ENCODE measurements at places on chromosomes 16 and 17.

DNA sequence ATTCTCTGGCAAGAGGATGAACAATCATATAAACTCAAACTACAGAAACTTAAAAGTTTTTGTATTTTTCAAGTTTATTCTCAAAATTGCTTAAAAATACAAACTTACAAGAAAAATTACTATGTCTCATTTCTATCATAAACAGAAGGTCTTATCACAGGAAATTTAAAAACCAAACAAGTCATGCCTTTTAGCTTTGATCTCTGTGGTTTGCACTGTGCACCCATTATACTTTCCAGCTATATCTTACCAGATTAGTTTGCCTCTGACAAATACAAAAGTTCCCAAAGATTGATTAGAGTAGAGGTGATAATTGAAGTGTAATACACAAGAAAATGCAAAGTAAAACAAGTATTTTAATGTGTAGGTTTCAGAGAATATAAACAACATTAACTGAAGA lies 117.4 kb downstream of the MYO1D start:
- no peak for DNase-seq

GRCh38 chr17:29063992-29064391 lies 21.1 kb downstream of the PIPOX start:
- no peak for DNase-seq

GRCh38 chr16:63361032-63361624 lies 1324.9 kb upstream of the CDH8 start:
- DNase-seq = no peak

GRCh38 chr16:49084628-49085390 lies 196.8 kb downstream of the CBLN1 start:
- no peak for DNase-seq

GRCh38 chr17:51217946-51218345 lies 41.9 kb downstream of the MBTD1 start:
- no peak for DNase-seq

DNA sequence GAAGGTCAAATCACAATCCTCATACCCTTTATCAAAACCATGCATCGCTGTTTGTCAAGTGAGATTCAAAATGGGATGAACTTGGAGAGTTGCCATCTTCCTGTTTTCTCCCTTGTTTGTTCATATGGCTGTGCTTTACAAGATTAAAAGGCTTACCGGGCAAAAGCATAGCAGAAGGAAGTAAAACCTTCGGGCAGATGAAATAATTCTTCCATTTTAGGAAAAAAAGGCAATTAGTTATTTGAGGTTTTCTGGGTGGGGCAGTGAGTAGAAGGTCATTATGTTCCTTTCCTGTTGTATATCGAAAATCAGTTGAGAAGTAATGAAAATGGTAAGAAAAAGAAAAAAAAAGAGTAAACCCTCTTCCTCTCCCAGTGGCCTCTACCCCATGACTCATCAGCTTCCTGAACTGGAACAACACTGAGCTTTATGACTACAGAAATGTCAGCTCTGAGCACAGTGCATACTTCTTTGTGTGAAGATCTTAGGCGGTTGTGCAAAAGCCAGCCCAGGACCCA lies 369.2 kb downstream of the CDH13 start:
- DNase-seq = no peak

GRCh38 chr16:48556913-48557351 lies 53.0 kb downstream of the N4BP1 start:
- peak; percentile 44 for DNase-seq

- DNase-seq = no peak
These were observed 36.7 kb upstream of the TANC2 start for GRCh38 chr17:62929320-62929719.

DNA sequence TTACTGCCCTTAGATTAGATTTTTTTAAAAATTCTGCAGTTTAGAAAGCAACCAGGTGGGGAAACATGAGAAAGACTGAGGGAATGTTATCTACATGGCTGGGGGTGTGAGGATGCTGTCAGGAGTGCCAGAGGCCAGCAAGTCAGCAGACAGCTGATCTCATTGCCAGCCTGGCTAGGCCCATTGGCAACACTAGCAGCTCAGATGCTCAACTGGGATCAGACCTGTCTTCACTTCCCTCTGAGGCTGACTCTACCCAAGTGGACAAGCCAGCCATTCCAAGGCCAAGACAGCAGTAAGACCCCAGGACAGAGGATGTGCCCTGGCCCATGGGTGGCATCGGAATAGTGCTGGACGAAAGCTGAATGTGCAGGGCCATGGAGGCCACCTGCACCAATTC lies 96.2 kb downstream of the TMEM132E start:
- DNase-seq = no peak

Data from activated CD4-positive, alpha-beta T cell treated with anti-CD3 and anti-CD28 coated beads for 48 hours (primary cell).